Psoas muscle (tissue), 8 donors: ENCODE measurements at places on chromosomes 3 and 15. TPM values are rescaled to one million over a fixed set of nuclear protein-coding genes. Genes with fewer than 3 reads are reported as not detected.

- H3K27me3 ChIP-seq = no peaks in the 10 kb centered on the region
- no peak for DNase-seq
- no peak overlapping the region for H3K4me3 ChIP-seq
- peak overlapping the region; percentile 50 for H3K27ac ChIP-seq
- no peaks in the 10 kb centered on the region for H3K36me3 ChIP-seq
Observed at GRCh38 chr3:52428151-52429005, 16.5 kb downstream of the SEMA3G start.

DNA sequence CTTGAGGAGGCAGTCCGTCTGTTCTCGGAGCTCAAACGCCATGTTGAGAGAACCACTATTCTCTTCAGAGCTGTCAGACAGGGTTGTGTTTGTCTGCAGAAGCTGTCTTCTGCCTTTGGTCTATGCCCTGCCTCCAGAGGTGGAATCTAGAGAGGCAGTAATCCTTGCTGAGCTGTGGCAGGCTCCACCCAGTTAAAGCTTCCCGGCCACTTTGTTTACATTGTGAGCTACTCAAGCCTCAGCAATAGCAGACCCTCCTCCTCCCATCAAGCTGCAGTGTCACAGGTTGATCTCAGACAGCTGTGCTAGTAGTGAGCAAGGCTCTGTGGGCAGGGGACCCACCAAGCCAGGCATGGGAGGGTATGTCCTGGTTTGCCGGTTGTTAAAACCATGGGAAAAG, 8.9 kb downstream of the OR5AC2 start:
- H3K36me3 ChIP-seq = no peaks in the 10 kb centered on the region
- no peaks in the 10 kb centered on the region for H3K27me3 ChIP-seq
- no peak overlapping the region for H3K4me3 ChIP-seq
- no peak for DNase-seq

The FGF12 gene
- total RNA-seq = 0.81 TPM

- H3K4me1 ChIP-seq = no peaks in the 10 kb centered on the region
- no peaks in the 10 kb centered on the region for H3K27me3 ChIP-seq
- H3K4me3 ChIP-seq = no peak overlapping the region
- H3K27ac ChIP-seq = no peak overlapping the region
Observed at GRCh38 chr3:5428607-5429516, 241.4 kb downstream of the EDEM1 start.

The NSMCE3 gene
- 6.5 TPM for total RNA-seq

DNA sequence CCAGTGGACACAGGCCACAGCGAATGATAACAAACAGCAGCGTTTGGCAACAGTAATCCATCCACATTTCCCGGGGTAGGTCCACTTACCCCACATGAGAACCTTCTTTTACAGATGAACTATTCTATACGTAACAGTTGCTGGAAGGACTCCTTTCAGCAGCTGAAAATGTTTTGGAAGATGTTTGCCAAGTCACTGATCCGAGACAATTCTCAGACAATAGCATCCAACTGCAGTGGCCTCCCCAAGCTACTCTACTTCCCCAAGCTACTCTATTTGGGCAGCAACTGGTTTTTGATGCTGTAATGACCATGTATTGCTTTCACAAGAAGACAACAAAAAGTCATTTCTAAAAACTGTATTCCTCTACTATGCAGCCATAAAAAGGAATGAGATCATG, 87.5 kb downstream of the ADAMTS17 start:
- no peaks in the 10 kb centered on the region for H3K36me3 ChIP-seq
- H3K27ac ChIP-seq = no peak overlapping the region
- no peak for DNase-seq
- no peaks in the 10 kb centered on the region for H3K4me1 ChIP-seq

The MYZAP gene
- 5.6 TPM for total RNA-seq

DNA sequence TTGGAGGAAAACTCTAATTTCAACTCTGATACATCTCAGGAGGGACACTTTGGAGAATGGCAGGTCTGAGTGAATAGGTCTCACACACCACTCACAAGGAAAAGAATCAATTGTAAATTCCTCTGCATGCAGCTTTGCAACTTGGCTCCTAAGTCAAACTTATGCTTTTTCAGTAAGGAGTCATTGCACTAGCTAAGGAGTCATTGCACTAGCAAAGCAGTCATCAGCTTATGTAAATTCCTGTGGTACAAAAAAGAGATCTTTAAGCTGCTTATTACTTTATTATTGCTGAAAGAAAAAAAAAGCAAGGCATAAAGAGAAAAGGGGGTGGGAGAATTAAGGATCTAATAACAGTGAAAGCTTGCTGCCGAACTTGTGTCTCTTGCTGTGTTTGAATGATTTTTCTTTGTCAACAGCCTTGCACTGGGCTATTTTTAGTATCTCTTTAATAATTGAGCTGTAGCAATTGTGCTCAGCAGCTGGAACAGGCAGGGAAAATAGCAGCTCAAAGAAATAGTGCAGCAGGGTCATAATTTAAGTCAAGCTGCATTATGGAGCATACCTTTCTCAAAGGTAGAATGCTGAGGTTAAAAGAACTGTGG, 154.3 kb upstream of the ARPP21 start:
- no peak for DNase-seq
- H3K27me3 ChIP-seq = no peaks in the 10 kb centered on the region
- H3K4me3 ChIP-seq = no peak overlapping the region
- H3K27ac ChIP-seq = no peak overlapping the region
- no peaks in the 10 kb centered on the region for H3K4me1 ChIP-seq

DNA sequence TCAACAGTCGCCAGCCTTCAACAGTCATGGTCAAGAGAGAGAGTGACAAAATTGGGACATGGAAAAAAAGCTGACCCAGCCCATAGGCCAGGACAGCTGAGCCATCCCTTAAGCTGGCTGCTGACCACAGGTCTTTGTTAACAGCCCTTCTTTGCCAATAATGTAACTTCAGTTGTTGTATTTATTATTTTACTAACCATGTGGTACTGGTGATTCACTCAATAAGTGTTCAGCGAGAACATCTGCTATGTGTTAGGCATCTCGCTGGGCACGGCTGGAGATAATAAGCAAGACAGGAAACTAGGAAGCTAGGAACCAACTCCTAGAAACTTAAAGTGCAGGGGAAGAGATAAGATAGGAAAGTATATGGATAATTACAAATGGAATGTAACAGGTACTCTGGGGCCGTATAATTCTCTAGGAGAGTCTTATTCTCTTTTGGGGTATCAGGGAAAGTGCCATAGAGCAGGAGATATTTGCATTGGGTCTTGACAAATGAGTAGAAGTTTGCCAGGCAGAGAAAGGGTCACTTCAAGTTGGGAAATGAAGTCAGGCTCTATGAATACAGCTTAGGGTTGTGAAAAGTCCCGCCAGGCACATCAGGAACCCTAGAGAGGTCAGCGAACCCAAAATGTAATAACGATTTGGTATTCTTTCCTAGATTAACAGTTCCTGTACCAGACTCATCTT, 84.0 kb upstream of the TRA2B start:
- H3K4me3 ChIP-seq = no peak overlapping the region
- no peaks in the 10 kb centered on the region for H3K36me3 ChIP-seq
- H3K4me1 ChIP-seq = no peaks in the 10 kb centered on the region
- H3K27me3 ChIP-seq = no peaks in the 10 kb centered on the region

- peaks cover 24% of the 10 kb centered on the region for H3K4me1 ChIP-seq
- H3K36me3 ChIP-seq = peaks cover 16% of the 10 kb centered on the region
- no peaks in the 10 kb centered on the region for H3K27me3 ChIP-seq
- DNase-seq = no peak
- H3K4me3 ChIP-seq = no peak overlapping the region
- H3K27ac ChIP-seq = peak overlapping the region; percentile 96
Observed at GRCh38 chr3:141400073-141400971, 32.0 kb downstream of the ZBTB38 start.

The USP50 gene
- total RNA-seq = not detected

DNA sequence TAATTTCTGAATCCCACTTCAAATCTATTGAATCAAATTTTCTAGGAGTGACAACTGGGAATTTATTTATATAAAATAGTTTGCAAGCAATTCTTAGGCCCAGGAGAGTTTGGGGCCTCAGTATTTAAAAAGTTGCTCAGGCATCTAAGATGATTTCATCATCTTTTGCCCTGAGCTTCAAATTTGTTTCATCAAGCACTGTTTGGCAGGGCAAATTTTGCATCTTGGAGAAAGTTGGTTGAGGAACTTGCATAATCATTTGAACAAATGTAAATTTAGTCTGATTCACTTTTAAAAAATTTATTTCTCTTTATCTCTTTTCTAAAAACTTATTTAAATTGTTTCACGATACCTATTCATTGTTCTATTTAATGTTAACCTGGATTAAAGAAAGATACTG, 702.8 kb downstream of the SI start:
- no peaks in the 10 kb centered on the region for H3K4me1 ChIP-seq

The NLGN1 gene
- total RNA-seq = 0.58 TPM

- H3K4me3 ChIP-seq = no peak overlapping the region
- H3K36me3 ChIP-seq = no peaks in the 10 kb centered on the region
- DNase-seq = no peak
- H3K27ac ChIP-seq = no peak overlapping the region
Observed at GRCh38 chr3:32493437-32494414, 8.9 kb downstream of the CMTM6 start.

DNA sequence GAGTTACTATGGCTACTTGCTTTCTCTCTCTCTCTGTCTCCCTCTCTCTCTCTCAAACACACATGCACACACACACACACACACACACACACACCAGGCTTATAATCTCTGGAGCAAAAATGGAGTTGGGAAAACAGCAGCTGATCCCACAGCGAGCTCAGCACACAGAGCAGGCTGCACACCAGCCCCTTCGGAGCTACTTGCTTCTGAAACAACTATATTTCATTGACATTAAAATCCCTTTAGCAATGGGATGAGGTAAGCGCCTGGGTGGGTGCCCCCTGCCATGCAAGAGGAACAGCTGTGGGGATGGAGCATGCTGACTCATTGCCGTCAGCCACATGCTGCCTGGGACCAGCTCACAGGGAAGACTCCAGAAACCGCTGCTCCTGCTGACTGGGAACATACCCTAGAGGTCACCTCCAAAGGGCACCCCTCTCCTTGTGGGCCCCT, 45.7 kb downstream of the B3GNT5 start:
- no peak overlapping the region for H3K4me3 ChIP-seq
- H3K27me3 ChIP-seq = no peaks in the 10 kb centered on the region
- DNase-seq = peak; percentile 91
- peak overlapping the region; percentile 88 for H3K27ac ChIP-seq
- no peaks in the 10 kb centered on the region for H3K36me3 ChIP-seq

GRCh38 chr3:100978011-100978659, 15.1 kb downstream of the ABI3BP start:
- H3K27ac ChIP-seq = no peak overlapping the region
- H3K4me1 ChIP-seq = no peaks in the 10 kb centered on the region
- DNase-seq = no peak
- H3K4me3 ChIP-seq = no peak overlapping the region
- no peaks in the 10 kb centered on the region for H3K36me3 ChIP-seq

- peaks cover 89% of the 10 kb centered on the region for H3K4me1 ChIP-seq
- H3K4me3 ChIP-seq = no peak overlapping the region
- DNase-seq = no peak
- no peaks in the 10 kb centered on the region for H3K27me3 ChIP-seq
- H3K27ac ChIP-seq = peak overlapping the region; percentile 92
Observed at GRCh38 chr3:152391671-152392070, 122.9 kb downstream of the MBNL1 start.

- no peaks in the 10 kb centered on the region for H3K27me3 ChIP-seq
- DNase-seq = no peak
- H3K27ac ChIP-seq = no peak overlapping the region
Observed at GRCh38 chr3:185399737-185400667, 37.1 kb downstream of the MAP3K13 start.

The PGBD4 gene
- total RNA-seq = 2.1 TPM

GRCh38 chr3:179558742-179559364, 3.9 kb upstream of the ACTL6A start:
- H3K4me3 ChIP-seq = no peak overlapping the region
- no peaks in the 10 kb centered on the region for H3K27me3 ChIP-seq
- peaks cover 3% of the 10 kb centered on the region for H3K4me1 ChIP-seq
- H3K27ac ChIP-seq = no peak overlapping the region

DNA sequence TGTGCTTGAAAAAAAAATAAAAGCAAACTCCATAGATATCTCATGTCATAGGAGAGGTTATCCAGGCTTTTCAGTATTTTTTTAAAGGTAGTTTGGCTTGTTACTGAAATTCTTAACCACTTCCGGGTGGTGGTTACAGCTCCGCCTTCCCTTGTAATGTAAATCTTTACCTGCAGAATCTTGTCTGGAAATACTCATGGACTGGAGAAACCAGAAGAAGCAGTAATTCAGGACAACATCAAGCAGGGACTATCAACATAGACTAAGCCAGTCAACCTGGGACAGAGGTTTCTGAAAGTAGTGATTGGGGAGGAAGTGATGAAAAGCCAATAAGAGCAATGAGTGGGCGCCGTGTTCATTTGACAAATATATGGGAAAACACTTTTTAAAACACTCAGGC, 78.9 kb upstream of the SKOR1 start:
- H3K27me3 ChIP-seq = no peaks in the 10 kb centered on the region
- DNase-seq = no peak
- no peak overlapping the region for H3K4me3 ChIP-seq
- H3K36me3 ChIP-seq = no peaks in the 10 kb centered on the region
- H3K4me1 ChIP-seq = no peaks in the 10 kb centered on the region

- no peaks in the 10 kb centered on the region for H3K27me3 ChIP-seq
- peaks cover 17% of the 10 kb centered on the region for H3K4me1 ChIP-seq
- H3K36me3 ChIP-seq = no peaks in the 10 kb centered on the region
- no peak for DNase-seq
- H3K4me3 ChIP-seq = no peak overlapping the region
Observed at GRCh38 chr3:5022187-5022965, 43.1 kb downstream of the BHLHE40 start.

DNA sequence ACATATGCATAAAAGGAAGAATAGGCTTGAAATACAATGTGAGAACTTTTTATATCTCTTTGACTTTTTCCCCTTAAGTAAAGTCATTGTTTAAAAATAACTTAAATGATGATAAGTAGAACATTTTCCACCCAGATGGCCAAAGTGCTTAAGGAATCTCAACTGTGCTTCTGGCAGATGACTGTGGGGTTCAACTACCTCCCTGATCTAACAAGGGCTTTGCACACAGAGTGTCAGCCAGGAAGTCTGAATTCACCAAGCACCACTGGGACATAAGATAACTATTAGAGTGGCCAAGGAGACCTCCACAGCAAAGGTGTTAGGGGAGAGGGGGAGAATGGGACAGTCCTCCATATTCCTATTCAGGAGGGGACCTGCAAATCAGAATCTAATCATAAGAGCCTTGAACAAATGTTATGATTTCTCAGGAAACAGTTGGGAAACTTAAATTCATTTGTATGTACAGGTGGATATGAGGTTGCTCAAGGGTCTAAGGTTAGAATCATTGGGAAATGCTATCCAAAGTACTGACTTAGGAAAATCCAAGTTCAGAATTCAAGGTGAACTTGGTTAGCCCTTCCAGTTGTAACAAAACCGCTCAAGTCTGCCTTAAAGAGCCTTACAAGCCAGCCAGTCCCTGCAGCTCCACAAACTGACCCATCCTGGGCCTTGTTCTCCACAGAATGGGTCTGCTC, at the start of gene FETUB:
TSS of gene FETUB (plus strand) at position 622 of the 695 bp plus-strand sequence. CDS start at position 684, 62 bp downstream.
- no peaks in the 10 kb centered on the region for H3K36me3 ChIP-seq
- peaks cover 31% of the 10 kb centered on the region for H3K27me3 ChIP-seq
- DNase-seq = no peak
- H3K4me3 ChIP-seq = no peak within 1 kb of the TSS

- no peak overlapping the region for H3K4me3 ChIP-seq
- H3K36me3 ChIP-seq = peaks cover 16% of the 10 kb centered on the region
- no peak for DNase-seq
- no peaks in the 10 kb centered on the region for H3K27me3 ChIP-seq
Observed at GRCh38 chr15:77036537-77037387, 34.1 kb downstream of the TSPAN3 start.

GRCh38 chr15:50675535-50676144, 11.0 kb downstream of the TRPM7 start:
- peaks cover 5% of the 10 kb centered on the region for H3K4me1 ChIP-seq
- DNase-seq = no peak
- H3K27me3 ChIP-seq = no peaks in the 10 kb centered on the region
- H3K27ac ChIP-seq = no peak overlapping the region

The GABRR3 gene
- not detected for total RNA-seq

The ARHGEF26 gene
- 0.71 TPM for total RNA-seq

The ANKUB1 gene
- total RNA-seq = not detected
